ENCODE measurements at places on chromosomes 5 and 9.

DNA sequence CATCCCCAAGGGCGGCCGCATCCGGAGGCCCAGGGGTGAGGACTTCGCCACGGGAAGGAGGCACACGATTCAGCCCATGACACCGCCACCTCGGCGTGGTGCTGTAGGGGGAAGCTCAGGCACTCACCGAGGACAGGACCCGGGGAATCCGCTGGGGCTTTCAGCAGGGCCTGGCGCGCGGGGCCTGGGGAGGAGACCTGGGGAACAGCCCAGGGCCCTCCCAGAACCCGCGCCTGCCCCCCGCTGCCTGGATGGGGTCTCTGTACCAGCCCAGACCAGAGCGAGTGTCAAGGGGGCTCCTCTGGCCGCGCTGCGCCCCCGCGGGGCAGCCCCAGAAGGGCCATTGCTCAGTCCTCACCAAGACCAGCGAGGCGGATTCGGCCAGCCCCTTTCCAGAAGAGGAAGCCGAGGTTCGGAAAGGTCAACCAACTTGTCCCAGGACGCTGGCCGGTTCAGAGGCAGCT, 12.8 kb downstream of the COL23A1 start:
- no peak for DNase-seq

- DNase-seq = no peak
Measured at GRCh38 chr5:92977846-92978540, 603.0 kb downstream of the NR2F1-AS1 start.

DNA sequence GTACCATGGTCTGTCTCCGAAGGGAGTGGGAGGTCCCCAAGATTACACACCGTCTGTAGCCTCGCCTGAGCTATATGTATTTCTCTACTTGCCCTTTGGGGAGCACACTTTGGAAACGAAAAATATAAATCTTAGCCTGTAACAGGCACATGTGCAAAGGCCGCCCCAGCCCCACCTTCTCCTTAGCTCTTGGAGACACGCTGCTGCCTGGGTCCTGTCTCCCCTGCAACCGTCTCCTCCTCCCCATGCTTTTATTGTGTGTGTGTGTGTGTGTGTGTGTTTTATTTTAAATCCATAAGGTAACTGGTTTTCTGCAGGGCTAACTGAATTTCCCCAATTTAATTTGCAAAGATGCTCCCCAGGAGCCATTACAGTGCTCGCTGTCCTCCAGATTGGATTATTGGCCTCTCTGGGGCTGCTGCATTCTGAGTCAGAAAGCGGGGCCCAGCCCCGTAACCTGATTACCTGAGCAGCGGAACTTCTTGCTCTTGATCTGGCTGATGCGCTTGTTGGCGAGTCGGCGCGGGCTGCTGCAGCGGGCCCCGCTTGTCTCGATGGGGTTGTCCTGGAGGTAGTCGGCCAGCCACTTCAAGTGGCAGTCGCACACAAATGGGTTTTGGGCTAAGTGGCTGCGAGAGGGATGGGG, 193.3 kb upstream of the PANK3 start:
- DNase-seq = no peak

GRCh38 chr5:93623153-93623552, 40.1 kb downstream of the NR2F1 start:
- DNase-seq = no peak

- no peak for DNase-seq
Measured at GRCh38 chr5:129506086-129506485, 46.0 kb downstream of the ADAMTS19 start.

Measured in colonic mucosa (tissue), 4 donors.